ENCODE measurements at places on chromosomes 5 and 9. TPM values are rescaled to one million over a fixed set of nuclear protein-coding genes. Genes with fewer than 3 reads are reported as not detected.

DNA sequence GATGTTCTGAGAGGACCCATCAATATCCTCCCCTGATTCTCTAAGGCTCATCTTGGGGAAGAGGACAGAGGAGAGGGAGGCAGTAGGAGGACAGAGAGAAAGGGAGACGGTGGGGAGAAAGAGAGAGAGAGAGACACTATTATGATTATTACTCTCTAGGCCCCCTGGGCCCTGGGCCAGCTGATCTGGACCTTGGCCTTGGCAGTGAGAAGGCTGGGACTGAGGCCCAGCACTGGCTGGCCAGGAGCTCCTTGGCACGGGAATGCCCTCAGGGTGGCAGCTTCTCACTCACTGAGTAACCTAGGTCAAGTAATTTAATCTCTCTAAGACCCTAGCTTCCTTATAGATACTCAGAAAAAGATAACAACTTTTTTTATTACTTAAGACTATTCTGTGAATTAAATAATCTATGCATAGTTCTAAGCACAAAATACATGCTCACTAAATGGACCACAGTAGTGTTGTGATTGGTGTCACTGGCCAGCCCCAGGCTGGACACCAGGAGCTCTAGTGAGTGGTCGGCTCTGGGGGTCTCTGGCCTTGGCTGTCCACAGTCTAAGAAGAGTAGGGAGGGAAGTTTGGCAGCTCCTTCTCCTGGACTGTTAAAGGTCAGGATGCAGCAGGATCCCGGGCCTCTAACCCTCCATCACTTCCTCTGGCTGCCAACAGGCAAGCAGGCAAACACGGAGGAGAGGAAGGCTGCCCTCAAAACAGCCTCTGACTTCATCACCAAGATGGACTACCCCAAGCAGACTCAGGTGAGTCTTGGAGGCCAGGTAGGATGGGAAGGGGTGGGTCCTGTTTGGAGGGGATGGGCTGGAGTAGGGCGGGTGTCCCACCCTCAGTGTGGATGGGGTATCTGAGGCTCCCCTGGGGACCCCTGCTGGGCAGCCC is 50.0 kb downstream of the GSN start:
- H3K4me3 ChIP-seq, result no peak overlapping the region
- peaks cover 10% of the 10 kb centered on the region for H3K36me3 ChIP-seq
- no peak overlapping the region for H3K27ac ChIP-seq
- peaks cover 7% of the 10 kb centered on the region for H3K4me1 ChIP-seq

GRCh38 chr5:159083548-159084452 is 15.9 kb downstream of the EBF1 start:
- H3K36me3 ChIP-seq, result no peaks in the 10 kb centered on the region
- no peak for DNase-seq
- H3K4me1 ChIP-seq, result no peaks in the 10 kb centered on the region
- H3K27me3 ChIP-seq, result peaks cover 11% of the 10 kb centered on the region
- no peak overlapping the region for H3K27ac ChIP-seq
- no peak overlapping the region for H3K4me3 ChIP-seq

DNA sequence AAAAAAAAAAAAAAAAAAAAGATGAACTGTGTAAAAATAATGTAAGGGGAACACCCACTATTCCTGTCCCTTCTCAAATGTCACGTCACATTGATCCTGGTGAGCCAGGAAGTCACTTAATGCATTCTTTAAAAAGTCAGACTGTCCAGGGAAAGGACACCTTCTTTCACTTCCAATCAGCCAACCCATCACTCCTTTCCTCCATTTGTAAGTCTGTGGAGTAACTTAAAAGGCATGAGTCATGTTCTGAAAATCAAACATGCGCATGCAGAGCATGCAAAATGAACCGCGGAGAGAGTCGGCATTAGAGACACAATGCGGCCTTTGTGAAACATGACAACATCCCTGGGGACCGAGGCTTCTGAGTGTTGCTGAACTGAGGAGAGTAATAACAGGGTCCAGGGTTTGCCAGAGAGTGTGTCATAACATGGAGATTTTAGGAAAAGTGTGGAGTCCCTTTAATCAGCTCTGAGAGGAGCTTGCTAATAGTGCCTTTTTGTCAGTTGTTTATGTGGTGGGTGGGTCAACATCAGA is 77.6 kb upstream of the SEMA6A start:
- no peak overlapping the region for H3K4me3 ChIP-seq
- no peak for DNase-seq
- no peaks in the 10 kb centered on the region for H3K27me3 ChIP-seq
- no peaks in the 10 kb centered on the region for H3K36me3 ChIP-seq
- no peaks in the 10 kb centered on the region for H3K4me1 ChIP-seq
- H3K27ac ChIP-seq, result no peak overlapping the region

GRCh38 chr5:163894645-163895044 is 389.2 kb downstream of the MAT2B start:
- H3K4me1 ChIP-seq, result peaks cover 14% of the 10 kb centered on the region
- H3K27ac ChIP-seq, result peak overlapping the region; percentile 55
- H3K36me3 ChIP-seq, result no peaks in the 10 kb centered on the region
- no peaks in the 10 kb centered on the region for H3K27me3 ChIP-seq

- peaks cover 13% of the 10 kb centered on the region for H3K4me1 ChIP-seq
- no peaks in the 10 kb centered on the region for H3K36me3 ChIP-seq
- H3K27me3 ChIP-seq, result no peaks in the 10 kb centered on the region
Measured at GRCh38 chr5:127987354-127988145, 96.0 kb upstream of the SLC12A2 start.

DNA sequence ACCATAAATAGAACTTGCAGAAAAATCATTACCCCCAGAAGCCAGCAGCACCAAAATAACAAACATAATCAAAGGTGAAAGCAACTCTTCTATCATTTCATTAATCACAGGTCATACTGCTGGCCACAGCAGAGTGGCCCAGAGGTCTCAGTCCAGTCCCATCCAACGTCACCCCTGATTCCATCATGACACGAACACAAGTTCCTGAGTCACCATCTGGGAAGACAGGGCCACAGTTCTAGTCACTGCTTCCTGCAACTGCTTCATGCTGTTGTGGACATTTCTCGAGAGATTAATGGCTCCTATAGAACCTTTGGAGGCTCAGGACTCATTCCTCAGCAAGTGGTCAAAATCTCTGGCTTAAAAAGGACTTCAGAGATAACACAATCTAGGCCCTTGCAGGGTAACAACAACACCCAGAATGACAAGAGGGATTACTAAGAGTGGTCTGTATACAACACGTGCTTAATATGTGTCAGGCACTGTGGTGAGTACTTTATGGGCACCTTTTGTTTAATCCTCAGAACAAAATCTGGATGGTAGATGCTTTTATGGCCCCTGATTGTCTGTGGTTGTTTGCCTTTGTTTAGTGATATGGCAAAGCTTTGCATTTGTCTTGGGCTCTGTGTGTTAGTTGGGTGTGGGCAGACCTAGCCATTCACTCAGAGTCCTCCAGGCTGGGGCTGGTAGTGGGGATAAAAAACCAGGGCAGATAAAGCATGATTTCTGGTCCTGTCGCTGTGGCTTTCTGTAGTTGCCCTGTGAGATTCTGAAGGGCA is 184.3 kb downstream of the DAB2IP start:
- no peaks in the 10 kb centered on the region for H3K4me1 ChIP-seq
- H3K27ac ChIP-seq, result no peak overlapping the region
- H3K27me3 ChIP-seq, result no peaks in the 10 kb centered on the region
- no peak overlapping the region for H3K4me3 ChIP-seq
- no peaks in the 10 kb centered on the region for H3K36me3 ChIP-seq

GRCh38 chr5:6358434-6358820 is 19.9 kb downstream of the MED10 start:
- H3K4me3 ChIP-seq, result no peak overlapping the region
- no peaks in the 10 kb centered on the region for H3K4me1 ChIP-seq
- H3K27me3 ChIP-seq, result no peaks in the 10 kb centered on the region
- DNase-seq, result no peak
- H3K27ac ChIP-seq, result no peak overlapping the region

DNA sequence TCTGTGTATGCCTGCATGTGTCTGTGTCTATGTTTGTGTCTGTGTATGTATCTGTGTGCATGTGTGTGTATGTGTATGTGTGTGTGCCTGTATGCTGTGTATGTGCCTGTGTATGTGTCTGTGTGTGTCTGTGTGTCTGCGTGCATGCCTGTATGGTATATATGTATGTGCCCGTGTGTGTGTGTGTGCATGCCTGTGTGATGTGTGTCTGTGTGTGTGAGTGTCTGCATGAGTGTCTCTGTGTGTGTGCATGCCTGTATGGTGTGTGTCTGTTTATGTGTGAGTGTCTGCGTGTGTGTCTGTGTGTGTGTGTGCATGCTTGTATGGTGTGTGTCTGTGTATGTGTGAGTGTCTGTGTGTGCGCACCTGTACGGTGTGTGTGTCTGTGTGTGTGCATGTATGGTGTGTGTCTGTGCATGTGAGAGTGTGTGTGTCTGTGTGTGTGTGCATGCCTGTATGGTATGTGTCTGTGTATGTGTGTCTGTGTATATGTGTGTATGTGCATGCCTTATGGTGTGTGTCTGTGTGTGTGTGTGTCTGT is 137.1 kb upstream of the IRX2 start:
- H3K4me1 ChIP-seq, result no peaks in the 10 kb centered on the region
- H3K36me3 ChIP-seq, result no peaks in the 10 kb centered on the region

- H3K4me3 ChIP-seq, result no peak overlapping the region
- H3K27me3 ChIP-seq, result no peaks in the 10 kb centered on the region
- no peak for DNase-seq
- H3K4me1 ChIP-seq, result no peaks in the 10 kb centered on the region
- no peaks in the 10 kb centered on the region for H3K36me3 ChIP-seq
Measured at GRCh38 chr5:115930630-115931337, 31.5 kb upstream of the LVRN start.

DNA sequence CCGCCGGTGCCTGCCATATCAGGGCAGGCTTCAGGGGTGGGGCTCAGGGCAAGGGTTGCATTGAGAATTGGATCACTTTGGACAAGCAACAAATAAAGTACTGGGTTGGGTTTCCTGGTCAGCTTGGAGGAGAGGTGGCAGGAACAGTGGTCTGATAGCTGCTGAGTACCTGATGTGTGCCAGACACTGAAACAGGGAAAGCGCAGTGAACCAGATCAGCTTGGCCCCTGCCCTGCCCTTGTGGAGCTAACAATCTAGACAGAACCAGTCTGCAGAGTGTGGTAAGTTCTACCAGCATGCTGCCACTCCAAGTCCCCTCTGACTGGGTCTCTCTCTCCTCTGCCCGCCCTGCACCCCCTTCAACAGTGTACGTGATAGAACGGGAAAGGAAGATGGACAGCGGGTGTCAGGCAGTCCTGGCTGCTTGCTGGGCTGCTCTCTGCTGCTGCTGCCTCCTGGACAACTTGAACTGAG is 53.4 kb downstream of the CYSTM1 start:
- H3K36me3 ChIP-seq, result no peaks in the 10 kb centered on the region
- H3K4me1 ChIP-seq, result no peaks in the 10 kb centered on the region
- no peaks in the 10 kb centered on the region for H3K27me3 ChIP-seq
- DNase-seq, result no peak

DNA sequence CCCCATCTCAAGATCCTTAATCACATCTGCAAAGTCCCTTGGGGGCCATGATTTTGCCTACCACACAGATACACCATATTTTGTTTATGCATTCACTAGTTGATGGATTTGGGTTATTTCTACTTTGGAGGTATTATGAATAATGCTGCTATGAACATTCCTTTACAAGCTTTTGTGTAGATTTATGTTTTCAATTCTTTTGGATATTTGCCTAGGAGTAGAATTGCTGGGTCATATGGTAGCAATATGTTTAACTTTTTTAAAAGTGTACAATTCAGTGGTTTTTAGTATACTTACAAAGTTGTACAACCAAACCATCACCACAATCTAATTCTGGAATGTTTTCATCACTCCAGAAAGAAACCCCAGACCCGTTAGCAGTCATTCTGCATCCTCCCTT is 7.8 kb upstream of the ANP32B start:
- peaks cover 8% of the 10 kb centered on the region for H3K27me3 ChIP-seq
- H3K36me3 ChIP-seq, result no peaks in the 10 kb centered on the region
- H3K27ac ChIP-seq, result no peak overlapping the region
- no peak overlapping the region for H3K4me3 ChIP-seq
- H3K4me1 ChIP-seq, result no peaks in the 10 kb centered on the region

The PTPDC1 gene
- 9.1 TPM for total RNA-seq

The SLC36A3 gene
- not detected for total RNA-seq

The PDE4D gene
- 41.1 TPM for total RNA-seq

The PRDM9 gene
- not detected for total RNA-seq

The MYORG gene
- 7.0 TPM for total RNA-seq

The RANBP3L gene
- not detected for total RNA-seq

The RFESD gene
- 2.0 TPM for total RNA-seq
